T-helper 2 cell (primary cell): ENCODE measurements at places on chromosomes 13 and 19.

DNA sequence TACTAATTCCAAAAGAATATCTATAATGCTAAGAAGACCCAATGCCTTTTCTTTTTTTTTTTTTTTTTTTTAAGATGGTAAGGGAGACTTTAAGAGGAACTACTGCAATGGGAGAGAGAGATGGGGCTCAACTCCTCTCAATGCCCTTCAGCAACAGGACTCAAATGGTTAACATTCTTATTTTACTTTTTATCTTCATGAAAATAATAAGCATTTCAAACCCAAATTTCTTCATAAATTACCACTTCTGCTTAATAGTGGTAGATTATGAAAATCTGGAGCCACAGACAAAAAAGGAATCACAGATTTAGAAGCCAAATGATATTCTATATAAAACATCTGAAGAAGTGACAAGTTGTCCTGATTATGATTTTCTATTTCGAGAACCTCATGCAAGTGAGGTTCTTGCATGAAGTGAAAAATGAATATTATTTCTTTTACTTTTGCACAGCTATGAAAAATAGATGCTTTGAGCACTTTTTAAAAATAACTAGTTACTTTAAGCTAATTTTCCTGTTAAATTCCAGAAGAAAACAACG, 74.2 kb downstream of the SERP2 start:
- no peak for DNase-seq

GRCh38 chr13:98693756-98694155, 58.7 kb downstream of the SLC15A1 start:
- DNase-seq, result no peak

- DNase-seq, result no peak
These were observed 51.6 kb downstream of the ZNF146 start for GRCh38 chr19:36266375-36266961.

DNA sequence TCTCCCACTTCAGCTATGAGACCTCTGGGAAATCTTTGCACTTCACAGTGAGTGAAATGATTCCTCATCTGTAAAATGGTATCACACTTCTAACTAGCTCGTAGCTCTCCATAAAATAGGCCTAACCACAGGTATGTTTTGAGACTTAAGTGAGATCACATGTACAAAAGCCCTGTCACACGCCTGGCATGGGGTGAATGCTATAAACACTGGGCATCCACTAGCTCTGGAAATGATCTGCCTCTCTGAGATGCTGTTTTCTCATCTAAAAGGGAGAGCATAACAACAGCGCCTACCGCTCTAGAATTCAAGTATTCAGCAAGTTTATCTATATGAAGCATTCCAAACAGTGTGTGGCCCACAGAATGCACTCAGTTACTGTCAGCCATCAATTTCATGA, 2.2 kb downstream of the AKT2 start:
- DNase-seq, result no peak

DNA sequence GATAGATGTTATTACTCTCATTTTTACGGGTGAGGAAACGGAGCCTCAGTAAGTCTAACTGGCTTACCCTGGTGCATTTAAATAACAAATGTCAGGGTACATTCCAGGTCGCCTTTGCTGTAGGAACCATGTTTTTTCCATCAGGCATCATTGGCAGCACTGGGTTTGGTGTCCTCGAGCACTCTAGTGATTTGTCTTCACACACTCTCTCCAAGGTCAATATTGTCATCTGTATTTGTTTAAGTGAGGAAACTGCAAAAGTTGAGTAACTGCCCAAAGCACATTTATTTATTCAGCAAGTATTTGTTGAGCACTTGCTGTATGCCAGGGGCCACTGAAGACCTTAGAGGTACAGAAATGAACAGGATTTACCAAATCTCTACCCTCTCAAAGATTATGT, 78.6 kb downstream of the DCT start:
- DNase-seq, result no peak

DNA sequence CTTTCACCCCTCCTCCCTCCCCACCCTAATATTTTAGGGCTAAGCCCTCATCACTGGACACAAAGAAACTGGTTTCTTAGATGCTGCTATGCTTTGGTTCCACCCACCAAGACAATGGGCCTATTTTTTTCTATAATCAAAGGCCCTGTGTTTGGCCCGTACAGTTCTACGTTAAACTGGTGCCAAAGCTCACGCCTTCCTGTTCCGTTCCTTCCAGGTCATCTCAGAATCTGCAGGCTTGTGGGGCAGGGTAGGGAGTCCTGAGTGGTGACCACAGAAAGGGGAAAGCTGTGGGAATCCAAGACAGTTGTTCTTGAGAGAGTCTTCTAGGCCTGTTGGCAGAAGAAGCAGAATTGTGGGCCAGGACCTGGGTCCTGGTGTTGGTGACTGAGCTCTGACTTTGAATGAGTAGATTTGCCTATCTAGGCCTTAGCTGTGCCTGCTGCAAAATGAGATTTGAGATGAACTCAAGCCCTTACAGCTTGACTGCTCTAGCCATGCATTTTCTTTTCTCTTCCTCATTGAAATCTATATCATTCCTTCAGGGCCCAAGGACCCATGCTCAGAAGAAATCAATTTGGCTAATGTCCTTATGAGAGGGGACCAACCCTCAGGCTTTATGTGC, 19.1 kb upstream of the CXCL17 start:
- no peak for DNase-seq
